ENCODE measurements at places on chromosomes 5 and 9. TPM values are rescaled to one million over a fixed set of nuclear protein-coding genes. Genes with fewer than 3 reads are reported as not detected.

GRCh38 chr5:157214415-157214814, 33.8 kb downstream of the ITK start:
- H3K27ac ChIP-seq: peak overlapping the region; percentile 76
- DNase-seq: no peak
- no peaks in the 10 kb centered on the region for H3K27me3 ChIP-seq
- H3K4me3 ChIP-seq: no peak overlapping the region
- peaks cover 94% of the 10 kb centered on the region for H3K4me1 ChIP-seq

GRCh38 chr9:72917892-72918509, 34.9 kb downstream of the ALDH1A1 start:
- no peaks in the 10 kb centered on the region for H3K27me3 ChIP-seq
- H3K4me1 ChIP-seq: no peaks in the 10 kb centered on the region
- H3K4me3 ChIP-seq: no peak overlapping the region
- DNase-seq: no peak
- H3K36me3 ChIP-seq: no peaks in the 10 kb centered on the region
- no peak overlapping the region for H3K27ac ChIP-seq

- no peaks in the 10 kb centered on the region for H3K4me1 ChIP-seq
- no peaks in the 10 kb centered on the region for H3K36me3 ChIP-seq
- H3K4me3 ChIP-seq: no peak overlapping the region
- H3K27ac ChIP-seq: no peak overlapping the region
- DNase-seq: no peak
- peaks cover 2% of the 10 kb centered on the region for H3K27me3 ChIP-seq
Measured at GRCh38 chr9:93860694-93861658, 94.2 kb downstream of the BARX1 start.

DNA sequence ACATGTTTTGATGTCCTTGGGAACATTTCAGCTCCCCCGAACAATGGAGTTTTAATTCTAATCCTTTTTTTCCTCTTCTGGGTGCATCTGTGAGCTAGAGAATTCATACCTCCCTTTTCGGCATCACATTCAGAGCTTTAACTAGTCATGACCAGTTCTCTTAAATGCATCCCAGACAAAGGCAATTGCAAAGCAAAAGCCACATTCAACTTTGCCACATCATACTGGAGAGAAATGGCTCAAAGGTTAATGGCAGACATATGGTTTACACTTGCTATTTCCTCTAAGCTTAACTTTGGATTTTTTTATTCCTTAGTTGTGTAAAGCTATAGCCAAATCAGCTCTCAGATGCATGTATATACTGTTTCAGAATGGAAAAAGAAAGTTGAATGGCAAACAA, 153.3 kb downstream of the ESM1 start:
- DNase-seq: no peak
- H3K27ac ChIP-seq: no peak overlapping the region
- H3K27me3 ChIP-seq: no peaks in the 10 kb centered on the region
- no peak overlapping the region for H3K4me3 ChIP-seq

GZMA gene
- total RNA-seq: 39.5 TPM

DNA sequence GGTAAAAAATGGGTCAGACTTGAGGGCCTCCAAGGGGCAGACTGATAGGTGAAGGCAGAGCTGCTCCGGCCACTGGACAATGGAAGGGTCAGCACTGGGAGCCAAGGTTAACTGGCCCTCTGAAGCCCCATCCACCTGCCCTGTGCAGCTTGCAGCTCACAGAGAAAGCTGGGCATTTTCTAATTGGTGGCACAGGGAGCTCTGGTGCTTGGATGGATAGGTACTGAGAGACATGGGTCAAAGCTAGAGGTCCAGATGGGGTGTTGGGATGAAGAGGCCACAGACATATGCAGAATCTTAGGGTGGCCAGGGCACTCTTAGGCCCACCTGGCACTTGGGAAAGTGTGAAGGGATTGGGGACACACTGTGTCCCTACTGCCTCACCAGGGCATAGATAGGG, 29.5 kb upstream of the SARDH start:
- no peak for DNase-seq
- no peaks in the 10 kb centered on the region for H3K4me1 ChIP-seq
- H3K27ac ChIP-seq: no peak overlapping the region
- no peak overlapping the region for H3K4me3 ChIP-seq

Data from T-cell (primary cell).